K562 (cell line): ENCODE measurements at places on chromosomes 7 and 10. TPM values are rescaled to one million over a fixed set of nuclear protein-coding genes. Genes with fewer than 3 reads are reported as not detected.
A peak's percentile ranks its signal among the peaks of the same experiment; 100 is the strongest.

DNA sequence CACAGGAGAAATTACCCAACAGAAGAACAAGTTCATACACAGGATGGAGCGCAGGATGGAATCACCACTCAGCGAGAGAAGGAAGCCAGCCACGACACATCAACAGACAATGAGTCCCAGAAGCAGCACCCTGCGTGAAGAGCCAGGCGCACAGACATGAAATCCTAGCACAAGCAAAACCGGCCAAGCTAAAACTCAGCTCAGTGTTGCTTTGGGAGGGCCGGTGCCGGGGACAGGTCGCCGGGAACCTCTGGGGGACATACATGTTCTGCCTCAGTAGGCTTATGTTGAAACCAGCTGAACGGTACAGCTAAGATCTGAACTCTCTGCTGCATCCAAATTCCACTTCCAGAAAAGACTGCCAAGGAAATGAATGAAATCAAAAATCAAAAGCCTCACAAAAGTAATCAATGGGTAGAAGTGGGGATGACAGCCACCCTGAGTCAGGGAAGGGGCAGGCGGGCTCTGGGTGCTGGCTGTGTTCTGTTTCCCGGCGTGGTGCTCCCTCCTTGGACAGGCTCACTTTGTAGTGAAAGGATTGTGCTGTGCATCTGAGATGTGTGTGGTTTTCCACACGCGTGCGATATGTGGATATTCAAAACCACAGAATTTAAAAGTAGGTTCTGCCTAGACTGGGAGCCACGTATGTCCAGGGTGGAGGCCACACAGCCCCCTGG, 114.7 kb downstream of the PDGFA start:
- H3K27me3 ChIP-seq, result peaks cover 73% of the 10 kb centered on the region
- H3K4me3 ChIP-seq, result no peak overlapping the region
- no peaks in the 10 kb centered on the region for H3K36me3 ChIP-seq
- H3K4me1 ChIP-seq, result no peaks in the 10 kb centered on the region
- no peak overlapping the region for H3K27ac ChIP-seq
- DNase-seq, result no peak

DNA sequence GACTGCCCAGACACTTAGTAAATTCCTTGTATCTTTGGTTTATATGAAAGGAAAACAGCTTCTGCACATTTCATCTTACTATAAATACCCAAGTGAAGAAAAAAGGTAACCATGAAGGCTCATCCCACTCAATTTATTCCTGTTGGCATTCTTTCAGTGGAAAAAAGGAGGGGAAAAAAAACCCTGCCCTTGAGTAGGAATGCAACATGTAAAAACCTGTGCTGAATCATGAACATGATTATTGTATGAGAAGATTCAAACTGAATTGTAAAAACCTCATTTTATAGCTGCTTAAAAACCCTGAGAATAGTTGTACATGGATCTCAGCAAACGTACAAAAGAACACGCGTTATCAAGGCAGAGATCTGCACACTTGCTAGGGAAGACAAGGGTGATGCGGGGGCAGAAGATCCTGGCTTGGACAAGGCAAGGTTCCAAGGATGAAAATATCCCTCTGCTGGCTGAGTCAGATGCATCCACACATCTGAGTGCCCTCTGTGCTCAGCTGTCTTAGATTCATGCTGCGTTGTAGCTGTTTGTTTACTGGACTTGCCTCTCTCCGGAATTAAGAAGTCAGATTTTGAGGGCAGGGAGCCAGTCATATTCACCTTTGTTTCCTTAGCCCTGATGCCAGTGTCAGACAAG, 658.2 kb downstream of the PARD3 start:
- H3K27me3 ChIP-seq, result no peaks in the 10 kb centered on the region
- H3K4me3 ChIP-seq, result no peak overlapping the region
- H3K27ac ChIP-seq, result no peak overlapping the region

DNA sequence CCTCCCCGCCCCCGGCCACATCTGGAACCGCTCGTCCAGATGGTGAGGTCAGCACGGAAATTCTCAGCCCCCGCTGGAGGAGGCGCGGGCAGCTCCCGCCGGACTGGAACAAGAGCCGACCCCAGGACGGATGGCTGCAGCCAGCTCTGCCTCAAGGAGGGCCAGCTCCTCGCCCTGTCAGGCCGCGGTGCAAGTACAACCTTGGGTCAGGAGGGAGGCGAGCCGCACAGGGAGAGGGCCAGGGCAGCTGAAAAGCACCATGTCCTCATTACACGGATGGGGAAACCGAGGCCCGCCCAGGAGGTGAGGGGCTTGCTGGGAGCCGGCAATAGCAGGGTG, 3.8 kb upstream of the GRIFIN start:
- no peaks in the 10 kb centered on the region for H3K36me3 ChIP-seq
- DNase-seq, result no peak
- H3K27me3 ChIP-seq, result peaks cover 17% of the 10 kb centered on the region; the same call in 2 of the 3 replicates
- H3K4me1 ChIP-seq, result peaks cover 43% of the 10 kb centered on the region

GRCh38 chr10:86391236-86391840, 24.7 kb upstream of the GRID1 start:
- no peak overlapping the region for H3K27ac ChIP-seq
- no peaks in the 10 kb centered on the region for H3K36me3 ChIP-seq
- no peaks in the 10 kb centered on the region; the same call in 2 of the 3 replicates for H3K4me1 ChIP-seq
- H3K27me3 ChIP-seq, result peaks cover 6% of the 10 kb centered on the region; the same call in 1 of the 2 replicates

DNA sequence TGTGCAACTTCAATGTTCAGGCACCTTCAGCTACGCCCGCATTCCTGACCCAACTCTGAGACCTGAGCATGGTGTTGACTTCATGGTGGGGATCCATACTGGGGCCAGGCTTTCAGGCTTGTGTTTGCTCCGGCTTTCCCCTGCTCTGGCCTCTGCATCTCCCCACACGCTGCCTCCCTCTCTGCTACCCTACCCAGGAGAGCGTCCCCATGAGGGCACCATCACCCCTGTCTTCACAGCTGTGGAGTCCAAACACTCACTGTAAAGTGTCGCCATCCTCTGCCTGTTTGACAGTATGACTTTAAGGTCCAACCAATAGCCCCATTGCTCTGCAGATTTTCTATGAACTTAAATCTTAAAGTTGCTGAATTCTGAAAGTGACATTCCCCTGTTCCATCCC, 199.0 kb upstream of the GRB10 start:
- no peak overlapping the region for H3K4me3 ChIP-seq
- no peaks in the 10 kb centered on the region for H3K4me1 ChIP-seq
- DNase-seq, result no peak
- H3K27me3 ChIP-seq, result peaks cover 7% of the 10 kb centered on the region
- H3K27ac ChIP-seq, result no peak overlapping the region

DNA sequence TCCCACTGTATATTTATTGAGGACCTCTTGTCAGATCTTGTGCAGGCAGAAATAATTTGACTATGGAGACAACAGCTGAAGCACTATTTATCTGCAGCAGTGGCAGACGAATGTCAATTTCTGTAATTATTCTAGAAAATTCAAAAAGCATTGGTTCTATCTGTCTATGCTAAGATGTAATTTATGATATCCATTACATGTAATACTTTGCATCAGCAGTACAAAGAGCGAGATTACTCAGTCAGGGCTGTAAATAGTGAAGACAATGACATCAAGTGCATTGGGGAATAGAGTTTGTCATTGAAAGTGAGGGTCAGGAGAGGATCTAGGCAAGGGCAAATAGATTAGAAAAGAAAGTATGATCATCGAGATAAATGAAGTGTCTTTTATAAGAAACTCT, 508.2 kb downstream of the ZWINT start:
- H3K27me3 ChIP-seq, result no peaks in the 10 kb centered on the region
- no peaks in the 10 kb centered on the region for H3K36me3 ChIP-seq
- H3K4me3 ChIP-seq, result no peak overlapping the region
- no peak for DNase-seq
- H3K27ac ChIP-seq, result no peak overlapping the region

DNA sequence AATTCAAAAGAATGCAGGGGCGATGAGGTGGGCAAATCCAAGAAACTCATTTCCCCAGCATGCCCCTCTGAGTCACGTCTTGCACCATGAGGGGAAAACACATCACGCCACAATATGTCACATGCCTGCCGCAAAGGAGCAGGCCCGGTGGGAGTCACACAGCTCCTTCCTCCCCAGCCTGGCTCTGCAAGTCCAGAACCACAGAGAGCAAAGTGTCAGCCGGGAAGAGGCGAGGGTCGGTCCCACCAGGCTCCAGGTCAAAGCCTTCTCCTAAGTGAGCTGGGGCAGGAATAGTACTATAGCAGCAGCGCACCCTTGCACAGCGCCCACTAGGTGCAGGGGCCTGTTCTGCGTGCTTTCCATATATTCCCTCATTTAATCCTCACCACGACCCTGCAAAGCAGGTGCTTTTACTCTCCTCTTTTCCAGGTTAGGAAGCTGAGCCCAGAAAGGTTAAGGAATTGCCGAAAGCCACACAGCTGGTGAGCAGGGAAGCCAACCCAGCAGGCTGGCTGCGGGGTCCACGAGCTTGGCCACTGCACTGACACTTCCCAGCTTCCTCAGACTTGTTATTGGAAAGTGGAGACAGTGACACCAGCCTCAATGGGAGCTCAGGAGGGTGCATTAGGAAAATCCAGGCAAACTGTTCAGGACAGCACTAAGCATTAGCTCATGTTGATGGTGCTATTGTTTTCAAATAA, 94.0 kb upstream of the ZMIZ1 start:
- H3K27ac ChIP-seq, result peak overlapping the region; percentile 80
- peaks cover 34% of the 10 kb centered on the region for H3K4me1 ChIP-seq
- peaks cover 35% of the 10 kb centered on the region for H3K27me3 ChIP-seq
- peak overlapping the region; percentile 44; the same call in 1 of the 2 replicates for H3K4me3 ChIP-seq

DNA sequence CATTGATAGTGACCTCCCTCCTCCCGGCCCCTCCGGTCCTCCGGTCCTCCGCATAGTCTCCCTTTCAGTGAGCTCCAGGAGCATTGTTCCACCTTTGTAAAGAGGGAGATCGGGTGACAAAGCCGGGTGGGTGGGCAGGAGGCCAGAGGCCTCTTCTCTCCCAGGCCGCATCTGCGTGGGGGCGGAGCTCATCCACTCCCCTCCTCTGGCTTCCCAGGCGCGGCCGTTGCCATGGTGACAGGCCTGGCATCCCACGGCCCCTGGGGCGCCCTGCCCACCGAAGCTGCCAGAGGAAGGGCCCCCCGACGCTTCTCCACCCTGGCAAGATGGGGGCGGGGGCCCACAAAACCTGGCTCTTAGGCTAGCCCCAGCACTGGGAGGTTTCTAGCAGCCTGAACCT, 4.4 kb upstream of the FZD9 start:
- H3K4me3 ChIP-seq, result no peak overlapping the region
- no peaks in the 10 kb centered on the region for H3K36me3 ChIP-seq
- peaks cover 13% of the 10 kb centered on the region; the same call in 2 of the 3 replicates for H3K27me3 ChIP-seq

DNA sequence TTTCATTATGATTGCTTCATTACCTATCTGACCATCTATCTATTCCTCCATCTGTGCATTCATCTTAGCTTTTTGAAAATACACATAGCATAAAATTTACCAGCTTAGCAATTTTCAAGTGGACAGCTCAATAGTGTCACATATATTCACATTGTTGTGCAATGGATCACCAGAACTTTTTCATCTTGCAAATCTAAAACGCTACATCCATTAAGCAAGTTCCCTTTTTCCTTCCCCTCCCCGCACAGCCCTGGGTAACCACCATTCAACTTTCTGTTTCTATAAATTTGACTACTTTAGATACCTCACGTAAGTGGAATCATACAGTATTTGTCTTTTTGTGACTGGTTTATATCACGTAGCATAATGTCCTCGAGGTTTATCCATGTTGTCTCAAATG, 78.0 kb upstream of the ADRB1 start:
- peaks cover 15% of the 10 kb centered on the region for H3K27me3 ChIP-seq
- no peak for DNase-seq
- H3K27ac ChIP-seq, result no peak overlapping the region
- H3K4me3 ChIP-seq, result no peak overlapping the region
- no peaks in the 10 kb centered on the region for H3K36me3 ChIP-seq

- peaks cover 4% of the 10 kb centered on the region; the same call in 2 of the 3 replicates for H3K4me1 ChIP-seq
- 0 out of 3 replicates have a peak, but pooled peaks cover 2% of the 10 kb centered on the region for H3K27me3 ChIP-seq
- H3K4me3 ChIP-seq, result peak within 1 kb of the TSS; percentile 95
- peak within 1 kb of the TSS; percentile 98 for H3K27ac ChIP-seq
- H3K36me3 ChIP-seq, result no peaks in the 10 kb centered on the region
- DNase-seq, result peak; percentile 61
Observed at GRCh38 chr7:55365205-55365674, at the start of gene LANCL2. Gene LANCL2, plus strand, starts transcription at chr7:55365337. Its CDS starts 689 bp downstream, at chr7:55366026.

GRCh38 chr7:100401811-100402210, 26.7 kb downstream of the ZCWPW1 start:
- peaks cover 14% of the 10 kb centered on the region for H3K4me1 ChIP-seq
- no peaks in the 10 kb centered on the region for H3K36me3 ChIP-seq
- H3K27ac ChIP-seq, result no peak overlapping the region
- no peak for DNase-seq

Gene HK1
- total RNA-seq, result 369 and 422 TPM in 2 replicates

Gene ZSCAN25
- total RNA-seq, result 15.7 and 18.4 TPM in 2 replicates

Gene NUDT13
- 3.4 and 4.7 TPM in 2 replicates for total RNA-seq

Gene FZD8
- total RNA-seq, result 1.2 and 1.4 TPM in 2 replicates

Gene RBP3
- not detected in 2 replicates for total RNA-seq
